ENCODE measurements at places on chromosomes 16 and 17.

DNA sequence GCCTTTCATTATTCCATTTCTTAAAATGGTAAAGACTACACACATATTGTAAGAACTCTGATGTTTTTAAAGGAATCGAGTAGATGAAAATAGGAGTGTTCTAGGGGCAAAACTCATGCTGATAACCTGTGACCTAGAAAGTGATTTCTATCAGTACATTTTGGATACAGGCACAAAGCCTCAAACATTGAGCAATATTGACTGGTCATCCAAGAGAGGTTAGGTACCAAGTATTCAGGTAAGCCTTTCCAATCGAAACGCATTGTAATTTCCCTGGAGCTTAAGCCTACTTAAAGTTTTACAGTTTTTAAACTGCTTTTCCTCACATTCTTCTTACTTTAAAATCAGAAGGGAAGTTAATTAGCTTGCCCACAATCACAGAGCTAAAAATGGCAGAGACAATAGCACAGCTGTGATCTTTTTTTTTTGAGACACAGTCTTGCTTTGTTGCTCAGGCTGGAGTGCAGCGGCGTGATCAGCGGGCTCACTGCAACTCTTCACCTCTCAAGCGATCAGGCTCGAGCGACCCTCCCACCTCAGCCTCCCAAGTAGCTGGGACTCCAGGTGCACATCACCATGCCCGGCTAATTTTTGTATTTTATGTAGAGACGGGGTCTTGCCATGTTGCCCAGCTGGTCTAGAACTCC is 3.3 kb downstream of the GOT2 start:
- no peak for DNase-seq

DNA sequence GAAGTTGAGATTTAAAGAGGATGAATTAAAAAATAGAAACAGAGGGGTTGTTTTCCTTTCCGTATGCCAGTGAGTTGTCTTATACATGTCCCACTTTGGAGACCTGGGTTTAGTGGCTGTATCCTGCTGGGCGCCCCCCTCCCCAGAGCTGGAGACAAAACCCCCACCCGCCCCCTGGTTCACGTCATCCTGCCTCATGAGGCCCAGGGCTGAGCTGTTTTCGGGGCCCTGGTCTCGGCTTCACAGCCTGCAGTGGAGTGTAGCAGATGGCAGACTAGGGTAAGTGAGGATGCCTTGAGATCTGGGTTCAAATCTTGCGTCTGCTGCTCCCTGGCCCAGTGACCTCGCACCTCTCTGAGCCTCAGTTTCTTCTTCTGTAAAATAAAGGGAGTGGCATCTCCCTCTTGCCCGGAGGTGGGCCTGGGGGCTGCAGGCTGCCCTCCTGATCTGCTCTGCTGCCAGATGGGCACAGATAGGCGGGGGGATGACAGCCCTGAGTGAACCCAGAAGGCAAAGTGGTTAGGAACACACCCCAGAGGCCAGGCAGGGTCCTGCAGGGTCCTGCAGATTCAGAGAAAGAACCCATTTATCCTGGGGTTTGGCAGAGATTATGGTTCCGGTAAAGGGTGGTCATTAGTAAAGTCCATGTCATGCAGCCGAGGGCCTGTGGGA is 45.1 kb downstream of the SOCS3 start:
- no peak for DNase-seq

- no peak for DNase-seq
Measured at GRCh38 chr17:70519300-70519699, 350.0 kb downstream of the KCNJ2 start.

DNA sequence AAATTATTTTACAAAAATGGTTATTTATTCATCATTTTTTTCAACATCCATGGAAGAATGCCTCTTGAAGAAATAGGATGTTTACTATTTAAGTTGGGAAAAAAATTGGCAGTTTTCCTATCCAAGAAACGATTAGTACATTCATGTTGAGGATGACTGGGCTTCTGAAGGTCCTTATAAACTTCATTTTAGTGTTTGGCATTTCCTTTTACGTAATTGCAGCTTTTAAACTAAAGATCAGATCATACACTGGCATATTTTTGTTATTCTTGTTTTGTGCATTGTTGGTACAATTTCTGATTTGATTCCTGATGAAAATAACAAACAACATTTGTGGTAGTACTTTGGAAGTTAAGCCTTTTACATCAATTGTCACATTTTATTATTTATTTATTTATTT is 11.5 kb downstream of the KCNJ16 start:
- no peak for DNase-seq

DNA sequence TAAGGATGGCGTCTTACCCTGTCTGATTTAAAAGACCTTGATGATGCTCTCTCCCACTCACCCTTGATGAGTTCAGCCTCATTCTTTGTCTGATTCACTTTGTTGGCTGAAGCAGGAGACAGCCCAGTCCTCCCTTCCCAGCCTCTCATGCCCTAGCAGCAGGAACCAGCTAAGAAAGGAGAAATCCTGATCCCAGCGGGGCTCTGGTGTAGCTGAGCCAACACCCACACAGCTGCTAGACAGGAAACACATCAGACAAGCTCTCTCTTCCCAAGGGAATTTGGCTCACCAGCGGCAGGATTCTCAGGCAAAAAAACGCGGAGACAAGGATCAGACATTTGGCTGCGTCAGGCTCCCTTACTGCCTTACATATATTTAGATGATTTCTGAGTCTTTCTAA is 211.5 kb downstream of the CDH11 start:
- DNase-seq = peak; percentile 31

GRCh38 chr17:49443862-49444261 is 29.2 kb upstream of the PHB1 start:
- no peak for DNase-seq

GRCh38 chr17:360092-360750 is 7.6 kb upstream of the RPH3AL start:
- no peak for DNase-seq

- DNase-seq = no peak
Measured at GRCh38 chr16:19660432-19660831, 57.6 kb downstream of the KNOP1 start.

- DNase-seq = peak; percentile 64
Measured at GRCh38 chr16:88650749-88651275, at the start of gene CYBA. Gene CYBA (minus strand): TSS chr16:88651053. CDS start chr16:88651013, 40 bp downstream.

GRCh38 chr16:78984324-78984723 is 616.2 kb downstream of the MAF start:
- peak; percentile 29 for DNase-seq

- no peak for DNase-seq
Measured at GRCh38 chr16:67927131-67927941, 4.3 kb downstream of the CTRL start.

GRCh38 chr17:53971361-53971760 is 148.6 kb downstream of the KIF2B start:
- no peak for DNase-seq

DNA sequence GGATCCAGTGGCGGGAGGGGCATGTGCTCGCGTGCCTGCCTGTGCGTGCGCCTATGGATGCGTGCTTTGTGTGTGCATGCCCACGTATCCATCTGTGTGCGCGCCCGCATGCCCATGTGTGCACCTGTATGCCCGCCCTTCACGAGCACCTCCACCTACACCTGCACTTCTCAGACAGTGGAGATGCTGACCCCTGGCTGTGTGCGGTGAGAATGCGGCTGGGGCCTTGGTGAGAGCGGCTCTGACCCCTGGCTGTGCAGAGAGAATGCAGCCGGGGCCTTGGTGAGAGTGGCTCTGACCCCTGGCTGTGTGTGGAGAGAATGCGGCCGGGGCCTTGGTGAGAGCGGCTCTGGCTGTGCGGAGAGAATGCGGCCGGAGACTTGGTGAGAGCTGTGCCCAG is 33.9 kb downstream of the AXIN1 start:
- no peak for DNase-seq

GRCh38 chr17:61419496-61420046 is 19.9 kb downstream of the TBX2 start:
- DNase-seq = no peak

GRCh38 chr16:4801962-4802658 is at the start of gene ROGDI:
Gene ROGDI (minus strand): TSS chr16:4802633. CDS start chr16:4802571, 62 bp downstream.
- DNase-seq = peak; percentile 82

DNA sequence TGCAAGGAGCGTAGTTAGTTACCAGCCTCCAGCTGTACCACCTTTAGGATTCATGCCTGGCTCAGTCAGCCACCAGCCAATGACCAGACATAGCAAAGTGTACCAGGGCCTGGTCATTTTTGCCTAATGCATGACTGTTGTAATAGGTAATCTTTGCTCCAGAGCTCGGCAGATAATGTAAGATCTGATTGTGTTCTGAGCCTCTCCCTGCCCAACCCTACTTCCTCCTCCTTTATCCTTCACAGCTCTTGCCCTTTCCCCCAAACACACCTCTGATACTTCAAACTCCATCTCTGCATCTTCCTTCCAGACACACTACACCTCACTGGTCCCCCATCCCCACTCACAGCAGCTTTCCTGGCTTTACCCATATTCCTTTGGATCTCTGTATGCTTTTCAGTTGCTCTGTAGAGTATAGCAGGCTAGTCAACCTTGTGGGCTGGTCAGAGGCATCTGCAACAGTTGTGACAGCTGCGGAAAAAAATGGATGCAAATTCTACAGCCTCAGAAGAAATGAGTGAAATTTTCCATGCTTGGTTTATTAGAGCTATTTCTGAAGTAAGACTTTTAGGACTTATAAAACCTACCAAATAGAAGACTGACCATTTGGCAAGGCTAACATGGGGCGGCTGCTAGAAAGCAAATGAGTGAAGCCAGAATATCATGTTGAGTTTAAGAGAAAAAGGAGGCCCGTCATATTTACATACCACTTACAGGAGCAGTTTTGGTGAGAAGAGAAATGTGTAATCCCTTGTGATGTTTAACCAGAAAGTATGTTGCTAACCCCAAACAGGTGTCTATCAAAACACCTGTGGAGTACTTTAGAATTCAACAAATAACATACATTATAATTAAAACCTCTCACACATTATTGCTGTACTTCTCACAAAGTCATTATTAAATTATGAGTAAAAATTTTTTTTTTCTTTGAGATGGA is 19.9 kb upstream of the C16orf87 start:
- no peak for DNase-seq
